ENCODE measurements at places on chromosomes 1 and 21.

DNA sequence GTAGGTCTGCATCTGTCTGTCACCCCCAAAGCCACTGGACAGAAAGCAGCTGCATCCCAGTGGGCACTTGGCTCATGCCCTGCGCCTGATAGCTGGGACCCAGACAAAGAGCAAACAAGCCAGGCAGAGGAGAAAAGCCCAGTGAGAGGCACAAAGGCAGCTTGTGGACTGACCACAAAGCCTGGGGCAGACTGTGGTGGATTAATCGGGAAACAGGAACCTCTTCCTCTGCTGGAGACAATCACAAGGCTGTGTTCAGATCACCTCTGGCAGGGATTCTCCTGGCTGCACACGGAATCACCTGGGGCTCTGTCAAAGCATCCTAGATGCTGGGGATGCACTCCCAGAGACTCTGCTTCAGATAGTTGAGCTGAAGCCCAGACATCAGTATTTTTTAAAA is 15.2 kb upstream of the GJB5 start:
- no peak for DNase-seq

DNA sequence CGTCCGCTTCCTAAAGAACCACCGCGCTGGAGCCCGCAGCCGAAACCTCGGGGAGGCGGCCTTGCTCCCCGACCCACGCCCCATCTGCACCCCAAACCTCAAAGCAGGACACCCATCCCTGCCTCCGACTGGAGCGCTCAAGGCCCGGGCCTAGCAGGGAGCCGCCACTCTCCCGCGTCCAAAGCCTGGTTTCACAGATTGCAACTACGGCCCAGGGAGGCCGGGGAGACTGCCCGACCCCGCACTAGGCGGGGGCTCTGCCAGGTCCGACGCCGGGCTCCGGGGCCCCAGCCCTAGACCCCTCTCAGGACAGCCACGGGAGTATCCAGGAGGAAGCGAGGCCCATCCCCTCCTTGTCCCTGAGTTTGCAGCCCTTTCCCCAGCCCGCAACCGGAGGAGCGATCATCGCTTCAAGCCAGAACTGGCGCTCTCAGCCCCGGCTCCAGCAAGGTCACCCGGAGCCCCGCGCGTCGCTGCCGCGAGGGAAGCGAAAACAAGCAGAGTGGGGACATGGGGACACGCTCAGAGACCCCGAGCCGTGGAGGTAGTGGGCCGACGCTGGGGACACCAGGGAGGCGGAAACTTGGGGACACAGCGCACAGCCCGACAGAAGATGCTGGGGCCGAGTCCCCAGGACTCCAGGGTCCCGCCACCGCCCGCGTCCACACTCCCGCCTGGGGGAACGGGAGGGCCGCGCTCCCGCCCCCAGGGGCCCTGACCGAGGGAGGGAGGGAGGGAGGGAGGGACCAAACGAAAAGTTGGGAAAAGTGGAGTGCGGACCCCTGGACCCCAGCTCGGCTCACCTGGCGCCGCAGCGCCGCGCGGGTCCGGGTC is 433 bp downstream of the TMEM200B start:
- peak; percentile 57 for DNase-seq

DNA sequence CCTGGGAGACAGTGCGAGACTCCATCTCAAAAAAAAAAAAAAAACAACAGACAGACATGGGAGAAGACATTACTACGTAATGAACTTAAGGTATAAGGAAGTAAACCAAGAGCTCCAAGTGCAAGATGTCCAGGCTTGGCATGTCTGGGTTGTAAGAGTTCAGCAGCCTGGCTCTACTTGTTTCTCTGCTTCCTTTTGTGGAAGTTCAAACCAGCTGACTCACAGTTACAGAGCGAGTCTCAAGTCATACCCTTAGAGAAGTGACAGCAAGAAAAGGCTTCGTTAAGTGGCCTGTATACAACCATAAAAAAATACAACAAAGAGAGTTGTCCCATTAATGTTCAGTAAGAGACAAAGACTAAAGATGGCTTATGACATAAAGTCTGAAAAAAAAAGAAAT is 1.3 kb downstream of the RIT1 start:
- no peak for DNase-seq

DNA sequence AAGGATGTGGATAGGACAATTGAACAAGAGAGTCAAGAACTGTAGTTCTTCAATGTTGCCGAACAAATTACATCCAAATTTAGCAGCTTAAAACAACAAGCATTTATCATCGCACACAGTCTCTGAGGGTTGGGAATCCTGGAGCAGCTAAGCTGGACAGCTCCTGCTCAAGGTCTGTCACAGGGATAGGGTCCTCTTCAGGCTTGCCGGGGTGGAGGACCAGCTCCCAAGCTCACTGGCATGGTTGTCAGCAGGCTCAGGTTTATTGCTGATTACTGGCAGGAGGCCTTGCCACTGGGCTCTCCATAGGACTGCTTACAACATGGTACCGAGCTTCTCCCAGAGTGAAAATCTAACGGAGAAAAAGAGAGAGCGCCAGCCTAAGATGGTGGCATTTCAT is 22.1 kb upstream of the COX20 start:
- DNase-seq: no peak

DNA sequence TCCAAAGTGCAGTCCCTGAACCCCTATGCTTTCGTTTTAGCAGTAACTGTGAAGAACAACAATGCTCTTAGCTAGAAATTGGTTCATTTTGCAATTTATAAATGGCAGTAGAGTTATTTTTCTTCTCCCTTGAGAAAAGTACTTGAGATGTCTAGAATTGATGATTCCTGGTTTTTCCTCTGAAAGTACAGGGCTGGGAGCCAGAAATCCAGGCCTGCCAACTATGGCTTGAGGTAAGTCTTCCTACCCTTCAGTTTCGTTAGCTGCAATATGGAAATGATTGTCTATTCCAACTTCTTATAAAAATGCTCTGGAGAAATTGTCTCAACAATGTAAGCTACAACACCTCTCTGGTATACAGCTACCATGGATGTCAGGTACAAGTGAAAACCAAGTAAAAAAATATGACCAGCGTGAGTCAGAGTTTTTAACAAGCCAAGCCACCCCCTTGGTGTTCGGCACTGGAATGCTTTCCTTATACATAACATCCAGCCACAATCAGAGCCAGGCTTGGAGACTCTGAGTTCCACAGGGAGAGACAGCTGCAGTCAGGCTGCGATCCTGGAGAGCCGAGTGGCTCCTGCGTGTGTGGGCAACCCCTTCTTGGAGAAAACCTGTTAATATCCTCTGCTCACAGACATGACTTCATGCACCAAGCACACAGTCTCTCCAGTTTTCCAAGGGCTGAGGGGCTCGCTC is 22.0 kb downstream of the TSPAN2 start:
- DNase-seq: no peak

- no peak for DNase-seq
Observed at GRCh38 chr1:232568331-232568852, 61.5 kb downstream of the SIPA1L2 start.

- peak; percentile 77 for DNase-seq
Observed at GRCh38 chr1:27366113-27366410, 699 bp downstream of the MAP3K6 start.

GRCh38 chr1:109161858-109162606 is 48.1 kb downstream of the ELAPOR1 start:
- peak; percentile 55 for DNase-seq

GRCh38 chr1:3669971-3670431 is 17.7 kb downstream of the TP73 start:
- no peak for DNase-seq

DNA sequence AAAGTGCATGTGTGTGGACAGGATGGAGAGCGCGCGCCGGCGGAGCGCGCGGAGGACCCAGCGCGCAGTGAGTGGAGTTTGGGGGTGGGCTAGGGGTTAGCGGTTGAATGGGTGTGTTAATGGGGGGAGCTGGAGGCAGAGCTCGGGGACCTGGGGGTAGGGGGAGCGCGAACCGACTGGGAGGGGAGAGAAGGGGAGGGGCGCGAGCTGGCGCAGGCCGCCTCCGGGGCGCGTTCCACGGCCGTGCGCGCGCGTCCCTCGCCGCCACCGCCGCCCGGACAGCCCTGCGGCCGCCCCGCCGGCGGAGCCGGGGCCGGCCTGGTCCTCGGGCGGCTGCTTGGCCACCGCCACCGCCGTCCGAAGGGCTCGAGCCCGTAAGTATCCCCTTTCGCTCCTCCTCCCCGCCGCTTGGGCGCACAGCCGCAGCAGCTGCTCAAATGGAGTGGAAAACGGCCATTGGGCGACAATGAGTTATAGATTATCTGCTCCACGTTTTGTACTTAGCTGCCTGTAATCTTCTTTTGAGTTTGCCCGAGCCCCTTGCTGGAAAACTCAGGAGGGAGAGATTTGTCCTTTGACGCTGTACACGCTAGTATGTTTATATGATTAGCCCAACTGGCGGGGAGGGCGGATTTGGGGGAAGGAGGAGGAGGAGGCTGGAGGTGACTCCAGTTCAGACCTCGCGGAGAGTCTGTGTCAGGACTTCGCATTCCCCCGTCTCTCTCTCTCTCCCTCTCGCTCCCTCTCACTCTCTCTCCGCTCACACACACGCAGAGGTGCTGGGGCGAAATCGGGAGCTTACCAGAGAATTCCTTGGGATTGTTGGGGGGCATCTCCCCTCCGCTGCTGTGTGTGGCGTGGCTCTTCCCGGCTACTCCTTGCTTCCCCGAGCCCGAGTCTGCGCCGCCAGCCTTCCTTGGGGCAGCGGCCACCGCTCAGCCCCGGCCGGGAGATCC is at the start of gene ADGRL2:
Gene ADGRL2, plus strand, starts transcription at position 240 of the 956 bp plus-strand sequence. CDS start 36,051 bp downstream, outside the sequence.
- peak; percentile 47 for DNase-seq

GRCh38 chr1:154840269-154841176 is 29.6 kb downstream of the KCNN3 start:
- no peak for DNase-seq

GRCh38 chr1:190908246-190908645 is 430.6 kb upstream of the BRINP3 start:
- no peak for DNase-seq

DNA sequence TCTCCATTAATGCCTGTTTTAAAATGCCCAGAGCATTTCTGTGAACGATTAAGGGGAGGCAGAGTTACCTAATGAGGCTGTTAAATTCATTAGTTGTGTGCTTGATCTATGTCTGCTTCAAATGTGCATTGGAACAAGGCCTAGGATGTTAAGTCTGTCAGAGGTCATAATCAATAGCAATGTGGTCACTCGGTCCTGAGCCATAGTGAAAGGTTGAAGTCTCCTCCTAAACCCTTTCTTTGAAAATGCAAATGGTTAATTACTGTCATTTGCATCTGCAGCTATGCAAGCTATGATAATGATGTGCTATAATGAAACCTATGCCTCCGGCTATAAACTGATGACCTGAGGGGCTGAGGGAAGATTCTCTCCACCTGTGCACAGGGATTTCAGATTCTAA is 114.2 kb upstream of the NR5A2 start:
- no peak for DNase-seq

DNA sequence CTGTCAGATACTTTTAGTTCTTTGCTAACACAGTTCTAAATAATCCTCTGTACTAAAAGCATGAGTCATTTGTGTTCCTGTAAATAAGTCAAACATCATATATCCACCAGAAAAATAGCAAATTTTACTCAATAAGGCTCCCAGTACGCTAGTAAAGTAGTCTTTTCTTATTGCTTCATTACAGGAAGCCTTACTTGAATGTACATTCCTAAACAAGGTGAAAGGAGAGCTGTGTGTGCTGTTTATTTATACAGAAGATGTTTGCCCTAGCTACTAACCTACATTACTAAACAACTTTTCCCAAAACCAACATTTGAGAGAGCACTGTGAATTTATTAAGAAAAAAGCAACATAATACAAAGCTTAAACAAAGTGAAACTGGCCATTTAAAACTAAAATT is 52.0 kb downstream of the ZNHIT6 start:
- DNase-seq: no peak

DNA sequence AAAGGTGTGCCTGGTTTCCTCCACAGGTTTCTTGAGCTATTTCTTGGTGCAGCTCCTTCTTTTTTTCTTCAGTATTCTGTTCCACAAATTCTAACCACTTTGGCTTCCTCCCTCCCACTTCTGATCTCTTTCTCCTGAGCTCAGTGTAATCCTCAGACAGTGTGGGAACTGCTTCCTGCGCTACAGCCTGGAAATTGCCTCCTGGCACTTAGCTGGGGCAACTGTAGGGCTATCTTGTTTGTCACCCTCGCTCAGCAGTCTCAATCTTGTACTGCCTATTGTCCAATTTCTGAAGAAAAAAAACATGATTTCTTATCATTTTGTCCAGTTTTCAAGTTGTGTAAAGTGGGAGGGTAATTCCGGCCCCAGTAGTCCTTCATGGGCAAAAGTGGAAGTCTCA is 24.0 kb upstream of the GALNT2 start:
- DNase-seq: no peak

DNA sequence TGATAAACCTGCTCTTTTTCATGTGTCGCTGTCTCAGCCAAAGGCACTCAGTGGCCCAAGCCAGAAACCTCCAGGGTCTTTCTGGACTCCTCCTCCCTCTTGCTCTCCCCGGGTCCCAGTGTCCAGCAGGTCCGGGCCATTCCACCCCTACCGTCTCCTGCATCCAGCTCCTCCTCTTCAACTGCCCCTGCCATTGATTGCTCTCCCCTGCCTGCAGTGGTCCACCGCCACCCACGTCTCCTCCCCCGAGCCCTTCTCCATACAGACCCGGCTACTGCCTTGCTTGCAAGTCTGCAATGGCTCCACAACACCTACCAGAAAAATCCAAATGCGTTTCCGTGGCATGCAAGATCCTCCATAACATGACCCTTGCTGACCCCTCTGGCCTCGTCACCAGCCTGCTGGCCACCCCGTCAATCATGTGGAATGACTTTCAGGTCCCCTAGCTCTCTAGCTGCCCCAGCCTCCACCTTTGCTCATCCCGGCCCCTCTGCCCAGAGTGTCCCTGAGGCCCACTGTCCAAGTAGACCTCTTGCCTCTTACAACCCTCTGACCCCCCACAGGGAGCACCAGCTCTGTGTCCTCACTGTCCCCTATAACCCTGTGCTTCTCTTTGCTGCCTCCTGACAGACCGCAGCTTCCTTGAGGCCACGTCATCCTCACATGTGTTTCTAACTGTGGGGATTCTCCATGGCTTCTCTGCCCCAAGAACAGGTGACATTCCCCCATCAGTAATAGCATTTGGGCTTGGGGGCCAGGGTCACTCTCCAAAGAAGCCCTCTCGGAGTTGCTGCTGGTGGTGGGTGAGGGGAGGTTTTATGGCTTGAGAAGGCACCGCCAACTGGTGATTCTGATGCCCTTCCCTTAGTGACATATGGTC is 15.0 kb downstream of the CACNA1S start:
- DNase-seq: no peak

- peak; percentile 51 for DNase-seq
Observed at GRCh38 chr1:174769961-174770549, 229.7 kb upstream of the CACYBP start.

DNA sequence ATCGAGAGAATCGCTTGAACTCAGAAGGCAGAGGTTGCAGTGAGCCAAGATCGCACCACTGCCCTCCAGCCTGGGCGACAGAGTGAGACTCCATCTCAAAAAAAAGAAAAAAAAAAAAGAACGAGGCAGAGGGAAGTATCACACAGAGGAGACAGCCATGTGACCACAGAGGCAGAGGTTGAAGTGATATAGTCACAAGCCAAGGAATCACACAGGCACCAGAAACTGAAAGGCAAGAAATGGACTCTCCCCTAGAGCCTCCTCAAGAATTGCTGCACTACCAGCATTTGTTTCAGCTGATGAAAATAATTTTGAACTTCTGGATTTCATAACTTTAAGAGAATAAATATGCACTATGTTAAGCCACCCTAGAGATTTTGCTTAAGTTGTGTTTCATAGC is 459.6 kb downstream of the PTPRC start:
- no peak for DNase-seq

GRCh38 chr21:38310646-38311485 is 54.1 kb downstream of the KCNJ15 start:
- DNase-seq: no peak
